ENCODE measurements at places on chromosomes 3 and 15.

- DNase-seq = no peak
Observed at GRCh38 chr15:42939841-42940240, 19.3 kb upstream of the TTBK2 start.

DNA sequence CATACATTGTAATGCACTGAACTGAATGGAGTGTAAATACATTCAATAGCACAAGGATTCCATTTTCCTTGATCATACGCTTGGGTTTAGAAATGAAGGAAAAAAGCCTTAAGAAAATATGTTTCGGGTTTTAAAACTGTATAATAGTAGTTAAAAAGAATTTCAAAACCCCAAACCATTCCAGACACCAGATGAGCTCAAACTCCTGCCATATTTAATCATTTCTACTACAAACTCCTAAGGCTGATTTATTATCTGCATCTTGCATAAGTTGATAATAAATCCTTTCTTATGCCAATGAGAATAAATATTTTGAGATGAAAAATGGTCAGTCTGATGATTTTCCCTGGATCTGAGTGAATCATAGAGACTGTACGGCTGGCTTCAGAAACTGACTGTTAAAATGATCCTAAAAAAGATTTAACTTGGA lies 51.0 kb downstream of the NR1D2 start:
- no peak for DNase-seq

DNA sequence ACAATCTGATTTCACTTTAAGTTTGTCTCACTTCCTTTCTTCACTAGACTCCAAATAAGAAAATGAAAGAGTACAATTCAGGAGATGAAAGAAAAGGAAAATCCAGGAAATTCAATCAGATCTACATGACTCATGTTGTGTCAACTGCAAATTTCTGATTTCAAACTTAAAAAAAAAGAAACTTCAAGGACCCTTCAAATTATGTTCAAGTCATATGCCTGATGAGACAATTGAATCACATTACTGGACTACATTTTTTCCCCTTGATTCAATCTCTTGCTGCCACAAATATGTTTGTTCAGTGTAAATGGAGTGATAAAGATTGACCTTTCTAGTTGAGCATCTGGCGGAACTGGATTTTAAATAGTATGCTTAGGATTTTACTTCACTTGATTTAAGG lies 37.4 kb downstream of the FRMD5 start:
- DNase-seq = peak; percentile 12

DNA sequence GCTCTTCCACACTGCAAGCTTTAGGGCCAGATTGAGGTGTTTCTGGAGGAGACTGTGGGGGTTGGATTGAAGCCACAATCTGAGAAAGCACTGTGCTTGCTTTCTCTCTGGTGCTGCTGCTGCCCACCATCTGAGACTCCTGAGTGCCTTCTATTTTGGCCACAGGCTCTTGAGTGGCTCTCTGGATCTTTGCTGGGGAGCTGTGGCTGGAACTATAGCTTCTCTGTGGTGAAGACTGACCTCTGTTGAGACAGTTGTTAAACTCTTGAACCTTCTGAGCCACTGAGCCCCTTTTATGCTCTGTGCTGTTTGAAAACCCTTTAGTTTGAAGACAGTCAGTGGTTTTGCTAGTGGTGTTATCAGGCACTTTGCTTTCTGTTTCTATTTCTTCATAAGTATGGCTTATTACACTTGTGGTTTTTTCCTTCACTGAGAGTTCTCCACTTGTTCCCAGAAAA lies 108.7 kb upstream of the TSPAN3 start:
- no peak for DNase-seq

- no peak for DNase-seq
Observed at GRCh38 chr15:41350057-41350717, 17.5 kb downstream of the NUSAP1 start.

DNA sequence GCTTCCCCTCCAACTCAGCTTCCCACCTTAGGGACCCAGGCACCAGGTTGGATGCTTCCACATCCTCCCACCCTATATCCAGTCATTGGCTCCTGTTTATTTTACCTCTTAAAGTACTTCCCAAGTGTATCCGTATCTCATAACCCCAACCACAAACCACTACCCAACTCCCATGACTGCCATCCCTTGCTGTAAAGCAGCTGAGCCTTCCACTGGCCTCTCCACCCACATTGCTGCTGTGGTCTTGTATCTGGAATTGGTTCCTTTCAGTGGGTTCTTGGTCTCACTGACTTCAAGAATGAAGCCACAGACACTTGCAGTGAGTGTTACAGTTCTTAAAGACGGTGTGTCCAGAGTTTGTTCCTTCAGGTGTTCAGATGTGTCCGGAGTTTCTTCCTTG lies 79.8 kb upstream of the HRH1 start:
- no peak for DNase-seq

DNA sequence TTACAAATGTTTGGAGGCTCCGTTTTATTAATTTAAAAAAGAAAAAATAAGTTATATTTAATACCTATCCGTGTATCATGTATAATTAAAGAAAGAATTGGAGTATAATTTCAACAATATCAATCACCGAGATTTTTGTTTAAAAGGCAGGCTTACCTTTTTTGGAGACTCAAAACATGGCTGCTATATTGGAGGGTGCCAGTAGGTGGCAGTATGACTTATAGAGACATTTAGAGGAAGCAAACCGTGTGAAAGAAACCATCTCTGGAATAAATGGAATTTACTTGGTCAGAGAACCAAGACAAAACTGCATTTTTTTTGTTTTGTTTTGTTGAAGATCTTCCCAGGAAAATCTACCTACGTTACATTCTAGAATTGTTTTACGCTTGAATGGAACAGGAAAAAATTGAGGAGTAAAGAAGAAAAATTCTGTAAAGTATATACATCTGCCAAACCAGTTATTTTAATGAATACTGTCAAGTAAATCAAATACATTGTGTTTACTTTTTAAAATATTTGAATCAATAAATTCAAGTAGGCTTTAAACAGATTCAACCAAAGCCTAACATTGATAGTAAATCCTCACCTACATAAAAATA lies 802.6 kb upstream of the ALCAM start:
- DNase-seq = no peak

- DNase-seq = no peak
Observed at GRCh38 chr3:120033596-120033995, 60.7 kb downstream of the GSK3B start.

GRCh38 chr3:97291901-97292300 lies 472.7 kb upstream of the ARL6 start:
- peak; percentile 94 for DNase-seq

DNA sequence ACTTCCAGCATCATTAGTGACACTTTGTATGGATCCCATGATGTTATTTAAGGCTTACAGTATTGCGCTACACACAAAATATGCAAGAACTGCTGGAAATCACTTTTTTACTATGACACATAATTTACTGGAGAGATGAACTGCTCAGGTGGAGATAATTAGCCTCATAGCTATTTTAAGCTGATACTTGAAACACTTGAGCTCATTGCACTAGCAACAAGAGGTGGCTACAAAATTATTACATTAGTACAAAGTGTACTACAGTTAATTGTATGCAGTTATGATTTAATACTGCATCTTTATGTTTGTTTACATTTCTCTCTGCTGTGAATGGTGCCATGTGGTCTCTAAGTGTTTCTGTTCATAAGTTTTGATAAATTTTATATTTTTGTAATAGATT lies 6.5 kb upstream of the LZTFL1 start:
- DNase-seq = no peak

DNA sequence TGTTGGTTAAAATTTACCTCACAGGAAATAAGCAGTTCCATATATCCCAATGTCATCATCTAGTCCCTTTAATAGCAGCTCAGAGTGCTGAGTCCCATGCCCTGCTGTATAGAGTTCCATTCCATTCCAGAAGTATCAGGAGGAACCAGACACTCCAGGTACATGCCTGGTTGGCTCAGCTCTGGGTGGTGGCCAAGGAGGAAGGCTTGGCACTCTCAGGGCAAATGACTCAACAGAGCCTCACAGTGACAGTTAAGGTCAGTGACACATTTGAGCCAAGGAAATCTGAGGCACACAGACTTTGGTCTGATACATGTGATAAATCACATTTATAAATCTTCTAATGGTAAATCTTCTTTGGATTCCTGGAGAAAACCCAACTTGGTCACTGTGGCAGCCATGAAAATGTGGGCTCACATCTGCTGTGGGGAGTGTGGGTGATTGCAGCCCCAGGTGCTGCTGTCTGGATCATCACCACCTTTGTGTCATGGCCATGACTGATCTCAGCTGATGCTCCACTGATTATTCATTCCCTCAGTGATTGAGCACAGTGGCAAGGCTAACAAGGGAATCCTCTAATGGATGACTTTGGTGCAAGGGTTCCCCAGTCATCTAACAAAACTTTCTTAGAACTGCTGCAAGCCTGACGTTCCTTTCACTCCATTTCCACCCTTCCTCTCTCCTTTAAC lies 9.3 kb downstream of the HHLA2 start:
- DNase-seq = no peak

GRCh38 chr3:118949113-118949760 lies 85.4 kb downstream of the IGSF11 start:
- no peak for DNase-seq

- DNase-seq = no peak
Observed at GRCh38 chr3:180335050-180335449, 266.9 kb upstream of the TTC14 start.

DNA sequence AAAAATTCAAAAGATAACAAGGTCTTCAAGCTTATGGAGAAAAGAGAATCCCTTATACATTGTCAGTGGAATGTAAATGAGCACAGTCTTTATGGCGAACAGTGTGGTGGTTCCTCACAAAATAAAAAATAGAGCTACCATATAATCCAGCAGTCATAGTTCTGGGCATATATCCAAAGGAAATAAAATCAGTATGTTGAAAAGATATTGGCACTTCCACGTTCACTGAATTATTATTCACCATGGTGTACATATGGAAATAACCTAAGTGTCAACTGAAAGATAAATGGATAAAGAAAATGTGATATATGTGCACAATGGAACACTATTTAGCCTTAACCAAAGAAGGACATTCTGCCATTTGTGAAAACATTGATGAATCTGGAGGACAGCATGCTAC lies 1161.2 kb downstream of the ROBO2 start:
- DNase-seq = no peak

DNA sequence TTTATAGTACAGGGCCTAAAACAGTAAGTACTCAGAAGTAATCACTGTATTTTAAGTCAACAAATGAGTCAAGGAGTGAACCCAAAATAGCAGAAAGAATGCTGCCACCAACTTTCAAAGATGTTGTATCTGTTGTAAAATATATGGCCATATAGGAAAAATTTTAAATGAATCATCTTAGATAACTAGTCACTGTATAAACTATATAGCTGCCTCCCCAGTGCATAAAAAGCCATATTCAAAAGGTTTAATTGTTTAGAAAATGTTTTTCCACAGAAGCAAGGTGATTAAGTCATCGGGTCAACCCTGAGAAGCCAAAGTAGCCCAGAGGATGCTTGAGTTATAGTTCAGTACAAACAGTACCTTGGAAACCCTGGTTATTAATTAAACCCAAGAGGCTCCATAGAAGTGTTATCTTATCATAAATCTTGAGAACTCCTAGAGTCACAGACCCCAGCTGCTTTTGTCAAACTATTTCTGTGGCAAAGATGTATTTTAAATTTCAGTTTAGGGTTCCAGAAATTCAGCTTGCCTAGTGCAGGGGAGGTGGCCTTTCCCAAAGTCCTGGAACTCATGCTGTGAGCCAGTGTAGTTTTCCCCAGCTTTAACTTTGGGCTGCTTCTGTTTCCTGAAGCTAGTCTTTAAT lies 39.2 kb downstream of the MBNL1 start:
- no peak for DNase-seq

GRCh38 chr15:83747050-83747717 lies 93.3 kb downstream of the ADAMTSL3 start:
- no peak for DNase-seq

GRCh38 chr3:116896116-116896515 lies 186.5 kb downstream of the TUSC7 start:
- no peak for DNase-seq

- no peak for DNase-seq
Observed at GRCh38 chr3:155335724-155336354, 42.4 kb upstream of the STRIT1 start.

GRCh38 chr3:152738656-152739055 lies 96.3 kb upstream of the P2RY1 start:
- no peak for DNase-seq

DNA sequence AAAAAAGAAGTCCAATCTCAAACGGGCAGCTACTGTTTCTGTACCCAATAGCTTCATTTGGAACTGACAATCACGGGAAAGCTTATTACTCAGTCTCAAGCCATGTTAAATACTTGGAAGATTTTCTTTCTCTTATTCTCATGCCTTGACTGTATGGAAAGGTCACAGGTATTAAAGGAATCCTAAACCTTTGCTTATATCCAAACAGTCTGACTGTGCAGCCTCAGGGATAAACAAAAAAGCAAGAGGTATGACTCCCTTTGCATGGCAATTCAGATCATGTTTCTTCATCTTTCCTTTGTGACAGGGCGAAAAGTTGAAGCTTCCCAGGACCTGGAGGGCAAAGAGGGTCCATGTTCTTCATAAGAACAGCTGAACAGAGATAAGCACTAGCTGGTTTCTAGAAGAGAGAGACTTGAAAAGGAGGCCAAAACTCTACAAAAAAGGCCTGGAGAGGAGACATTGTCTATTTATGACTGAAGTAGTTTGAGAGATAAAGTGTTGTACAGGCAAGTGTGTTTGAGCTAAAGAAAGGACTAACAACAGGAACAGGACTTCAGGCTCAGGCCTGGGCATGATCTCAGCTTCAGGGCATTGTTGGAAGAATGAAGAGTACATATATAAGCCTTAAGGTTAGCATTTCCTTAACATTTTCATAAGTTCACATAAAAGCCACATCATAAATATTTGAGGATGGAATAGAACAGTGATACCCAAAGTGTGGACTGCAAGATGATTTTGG lies 231.0 kb upstream of the THRB start:
- no peak for DNase-seq

- DNase-seq = no peak
Observed at GRCh38 chr15:91018158-91018557, 4.2 kb downstream of the VPS33B start.

- DNase-seq = no peak
Observed at GRCh38 chr3:123028233-123028828, 768 bp upstream of the SEMA5B start.

DNA sequence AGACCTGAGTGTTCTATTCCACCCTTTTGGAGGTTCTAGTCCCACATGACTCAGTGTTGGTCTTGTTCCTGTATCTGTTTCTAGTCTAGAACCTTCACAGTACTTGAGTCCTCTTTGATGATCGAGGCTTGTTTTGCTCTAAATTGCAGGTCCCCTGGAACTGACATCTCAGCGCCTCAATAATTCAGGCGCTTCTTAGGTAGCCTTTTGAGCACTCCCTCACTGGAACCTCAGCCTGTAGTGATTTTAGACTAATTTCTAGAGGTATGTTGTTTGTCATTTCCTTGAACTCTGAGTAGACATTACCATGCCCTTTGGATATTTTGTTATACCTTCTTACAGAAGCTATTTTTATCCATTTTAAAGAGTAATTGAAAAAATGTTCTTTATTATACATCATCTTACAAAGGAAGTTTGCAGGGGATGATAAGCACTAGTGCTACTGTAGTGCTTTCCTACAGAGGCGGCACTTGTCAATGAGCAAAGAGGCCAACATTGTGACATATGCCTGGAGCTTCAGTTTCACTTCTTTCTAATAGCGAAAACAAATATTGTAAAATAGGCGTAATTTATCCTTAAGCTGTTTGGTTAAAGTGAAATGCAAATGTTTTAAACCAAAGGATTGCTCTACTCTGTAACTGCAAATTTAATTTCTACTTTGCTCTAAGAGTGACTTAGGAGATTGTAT lies 75.7 kb downstream of the EFL1 start:
- no peak for DNase-seq

GRCh38 chr3:20604659-20605058 lies 418.7 kb upstream of the SGO1 start:
- no peak for DNase-seq

- DNase-seq = no peak
Observed at GRCh38 chr3:71050538-71051258, 532.8 kb downstream of the FOXP1 start.
